CD4-positive, alpha-beta T cell treated with Interleukin-15 for 4 hours (primary cell): ENCODE measurements at places on chromosomes 7 and 10.
A peak's percentile ranks its signal among the peaks of the same experiment; 100 is the strongest.

- no peak for DNase-seq
Measured at GRCh38 chr7:171912-172515, 20.4 kb upstream of the FAM20C start.

DNA sequence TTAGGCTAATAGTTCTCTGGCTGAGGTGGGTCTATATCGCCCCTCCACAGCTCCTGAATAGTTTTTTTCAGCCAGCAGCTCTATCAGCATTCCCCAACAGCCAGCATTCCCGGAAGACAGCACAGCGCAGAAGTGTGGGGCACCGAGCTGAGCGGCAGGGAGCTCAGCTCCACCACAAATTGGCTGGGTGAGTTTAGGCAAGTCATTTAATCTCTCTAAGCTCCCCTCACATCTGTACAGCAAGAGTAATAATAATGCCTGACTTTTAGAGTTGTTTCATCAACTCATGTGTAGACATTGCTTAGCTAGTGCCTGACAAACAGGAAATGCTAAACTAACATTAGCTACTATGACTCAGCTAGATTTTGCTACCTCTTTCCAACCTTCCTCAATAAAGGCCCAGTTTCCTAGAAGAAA, 247.9 kb upstream of the PTN start:
- DNase-seq: no peak

- no peak for DNase-seq
Measured at GRCh38 chr7:47778153-47778661, 170.1 kb downstream of the PKD1L1 start.

DNA sequence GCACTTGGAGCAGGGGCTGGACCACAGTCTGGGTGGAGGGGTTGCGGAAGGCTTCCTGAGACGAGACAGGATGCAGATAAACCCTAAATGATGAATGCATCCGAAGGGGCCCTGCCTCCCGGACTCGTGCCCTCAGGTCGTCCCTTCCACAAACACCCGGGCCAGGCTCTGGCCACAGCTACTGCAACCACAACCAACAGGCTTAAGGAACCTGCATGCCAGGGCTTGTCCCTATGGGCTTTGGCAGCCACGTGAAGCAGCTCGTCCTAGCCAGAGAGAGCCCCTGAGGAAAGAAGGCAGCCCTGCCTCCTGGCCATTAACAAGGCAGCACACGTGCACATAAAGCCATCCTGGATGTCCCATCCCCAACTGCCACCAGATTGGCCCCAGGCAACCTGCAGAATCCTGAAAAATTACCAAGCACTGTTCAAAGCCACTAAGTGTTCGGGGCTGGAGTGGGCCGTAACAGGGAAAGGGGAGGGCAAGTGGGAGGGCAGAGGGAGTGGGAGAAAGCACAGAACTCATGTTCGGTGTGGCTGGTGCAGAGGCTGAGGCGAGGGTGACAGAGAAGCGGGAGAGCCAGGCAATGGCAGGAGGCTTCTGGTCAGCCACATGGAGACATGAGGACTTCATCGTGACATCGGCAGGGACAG, 62.7 kb downstream of the MAD1L1 start:
- DNase-seq: no peak

GRCh38 chr10:78437998-78438906, 404.6 kb downstream of the RPS24 start:
- DNase-seq: no peak

DNA sequence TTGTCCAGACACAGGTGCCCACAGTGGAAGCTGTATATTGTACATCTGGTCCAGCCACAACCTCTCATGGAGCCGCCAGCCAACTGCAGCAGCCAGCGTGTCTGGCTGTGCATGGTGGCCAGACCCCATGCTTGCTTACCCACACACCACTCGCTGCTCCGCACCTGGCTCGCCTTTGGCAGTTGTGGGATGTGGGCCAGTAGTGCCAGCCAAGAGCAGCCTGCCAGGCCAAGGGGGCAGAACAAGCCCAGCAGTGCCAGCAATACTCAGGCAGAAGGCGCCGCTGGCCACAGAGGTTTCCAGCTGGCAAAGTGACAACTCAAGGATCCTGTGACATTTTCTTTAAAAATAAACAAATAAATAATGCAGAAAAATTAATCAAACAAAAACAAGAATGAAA, 11.7 kb upstream of the TMEM243 start:
- DNase-seq: no peak

GRCh38 chr10:70655316-70655715, 17.0 kb upstream of the ADAMTS14 start:
- no peak for DNase-seq

DNA sequence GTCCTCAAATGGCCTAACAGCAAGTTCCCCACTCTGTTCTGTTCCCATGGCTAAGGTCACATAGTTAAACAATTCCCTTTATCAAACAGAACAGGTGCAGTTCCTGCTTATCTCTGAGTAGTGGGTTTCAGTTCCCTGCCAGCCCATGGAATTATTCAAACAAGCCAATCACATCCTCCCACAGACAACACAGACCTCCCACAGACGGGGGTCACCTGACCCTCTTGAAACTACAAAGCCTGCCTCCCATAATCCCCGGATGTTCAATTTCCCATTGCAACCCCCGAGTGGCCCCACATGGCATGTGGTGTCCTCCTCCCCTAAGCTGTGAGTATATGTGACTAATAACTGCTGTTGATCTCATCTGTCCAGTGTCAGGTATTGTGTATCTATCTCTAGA, 64.1 kb downstream of the TMEM168 start:
- no peak for DNase-seq

- DNase-seq: no peak
Measured at GRCh38 chr7:73427902-73428787, 5.4 kb upstream of the FZD9 start.

- peak; percentile 88 for DNase-seq
Measured at GRCh38 chr10:3776796-3777571, 8.0 kb downstream of the KLF6 start.

DNA sequence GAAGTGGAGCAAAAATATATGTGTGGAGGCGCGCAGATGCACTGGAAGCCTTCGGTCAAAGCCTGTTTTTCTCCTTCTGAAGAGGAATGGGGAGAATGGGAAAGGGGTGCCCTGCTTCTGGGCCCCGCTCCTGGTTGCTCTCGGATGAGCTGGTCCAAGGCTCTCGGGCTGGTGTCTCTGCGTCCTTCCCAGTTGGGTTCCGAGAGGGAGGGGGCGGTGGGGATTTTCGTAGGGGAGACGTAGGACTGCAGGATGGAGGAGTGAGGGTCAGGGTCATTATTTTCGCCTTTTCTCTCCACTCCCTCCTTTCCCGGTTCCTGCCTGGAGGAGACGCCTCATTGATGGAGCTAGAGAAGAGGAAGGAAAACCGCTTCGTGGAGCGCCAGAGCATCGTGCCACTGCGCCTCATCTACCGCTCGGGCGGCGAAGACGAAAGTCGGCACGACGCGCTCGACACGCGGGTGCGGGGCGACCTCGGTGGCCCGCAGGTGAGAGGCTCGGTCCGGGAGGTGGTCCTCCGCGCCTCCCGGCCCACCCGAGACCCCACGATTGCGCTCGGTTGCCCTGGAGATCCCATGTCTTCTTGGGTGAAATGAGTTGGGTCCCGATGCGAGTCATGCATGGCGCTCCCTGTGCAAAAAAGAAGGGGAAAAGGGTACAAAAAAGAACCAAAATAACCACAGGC, 790 bp downstream of the ADAM22 start:
- no peak for DNase-seq

DNA sequence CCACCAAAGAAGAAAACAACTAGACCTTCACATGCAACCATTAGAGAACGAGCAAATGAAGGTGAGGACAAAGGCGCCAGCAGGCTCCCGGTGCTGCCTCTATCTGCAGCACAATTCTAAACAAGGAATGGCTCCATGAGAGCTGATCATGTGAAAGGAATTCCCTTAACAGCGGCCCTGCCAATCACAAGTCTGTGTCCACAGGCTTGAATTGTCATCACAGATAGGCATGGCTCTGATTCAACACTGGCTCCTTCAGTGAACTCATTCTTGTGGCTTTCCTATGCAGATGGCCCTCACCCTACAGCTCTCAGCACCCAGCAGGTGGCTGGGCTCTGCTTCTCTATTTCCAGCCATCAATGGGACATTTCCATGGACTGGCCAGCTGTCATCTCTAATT, 36.2 kb downstream of the LAMB1 start:
- DNase-seq: no peak

- no peak for DNase-seq
Measured at GRCh38 chr10:112732277-112732921, 217.6 kb upstream of the TCF7L2 start.

- no peak for DNase-seq
Measured at GRCh38 chr7:1928645-1929348, 258.7 kb downstream of the ELFN1 start.

- DNase-seq: no peak
Measured at GRCh38 chr7:47485640-47486435, 96.1 kb downstream of the TNS3 start.

DNA sequence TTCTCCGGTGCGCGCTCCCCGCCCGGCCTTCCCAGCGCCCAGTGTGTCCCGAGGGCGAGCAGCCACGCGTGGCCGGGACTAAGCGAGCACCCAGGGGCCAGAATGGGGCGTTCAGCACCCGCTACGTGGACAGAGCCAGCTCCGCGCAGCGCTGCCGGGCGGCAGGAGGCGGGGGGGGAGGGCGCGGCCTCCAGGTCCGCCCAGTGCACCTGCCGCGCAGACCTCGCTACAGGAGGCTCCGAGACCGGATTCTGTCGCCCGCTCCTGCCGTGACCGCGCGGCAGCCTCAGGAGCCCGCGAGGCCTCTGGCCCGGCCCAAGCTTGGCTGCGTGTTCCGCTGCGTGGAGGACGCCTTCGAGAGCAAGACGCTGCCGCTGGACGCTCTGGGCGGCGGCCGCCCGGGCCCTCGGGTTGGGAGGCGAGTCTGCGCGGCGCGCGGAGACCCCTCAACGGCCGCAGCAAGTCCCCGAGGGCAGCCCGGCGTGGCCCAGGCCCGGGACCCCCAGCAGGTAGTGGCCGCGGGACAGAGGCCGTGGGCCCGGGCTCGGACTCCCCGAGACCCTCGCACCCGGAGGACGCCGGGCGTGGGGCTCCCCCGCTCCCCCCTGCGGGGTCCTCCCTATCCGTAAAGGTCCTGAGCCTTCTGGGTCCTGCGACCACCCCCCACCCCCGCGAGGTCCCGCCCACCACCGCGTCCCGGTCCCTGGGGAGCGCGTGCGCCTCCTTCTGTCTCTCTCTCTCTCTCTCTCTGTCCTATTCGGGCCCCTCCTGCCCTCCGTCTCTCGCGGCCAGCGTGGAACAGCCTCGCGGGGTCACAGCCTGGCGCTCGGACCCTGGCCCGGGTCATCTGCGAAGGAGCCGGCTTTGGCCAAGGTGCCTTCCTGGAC, 904 bp upstream of the DPYSL4 start:
- peak; percentile 28 for DNase-seq

- DNase-seq: no peak
Measured at GRCh38 chr7:99099499-99100077, 44.3 kb downstream of the SMURF1 start.

- no peak for DNase-seq
Measured at GRCh38 chr7:24913801-24914464, 66.0 kb downstream of the OSBPL3 start.

DNA sequence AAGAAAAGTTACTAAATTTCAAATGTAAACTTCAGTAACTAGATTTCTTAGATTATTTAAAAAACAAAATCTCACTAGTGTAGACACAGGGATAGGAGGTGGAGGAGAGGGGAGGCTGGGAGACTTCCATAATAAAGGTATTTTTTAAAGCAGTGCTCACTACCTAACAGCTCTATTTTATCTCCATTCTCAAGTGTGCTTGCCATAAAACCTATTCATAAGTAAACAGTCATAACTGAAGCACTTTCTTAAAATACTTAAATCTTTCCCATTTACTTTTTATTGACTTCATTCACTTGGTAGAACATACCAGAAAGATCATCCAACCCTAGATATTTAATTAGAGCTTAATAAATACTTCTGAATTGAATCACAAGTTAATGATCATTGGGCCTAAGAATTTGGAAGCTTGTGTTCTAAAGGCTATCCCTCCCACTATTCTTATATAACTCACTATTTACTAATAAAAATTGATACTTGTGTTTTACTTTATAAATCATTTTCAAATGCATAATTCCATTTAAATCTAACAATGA, 107.4 kb downstream of the SNX13 start:
- no peak for DNase-seq

GRCh38 chr10:30182191-30183054, 123.0 kb upstream of the JCAD start:
- DNase-seq: no peak

DNA sequence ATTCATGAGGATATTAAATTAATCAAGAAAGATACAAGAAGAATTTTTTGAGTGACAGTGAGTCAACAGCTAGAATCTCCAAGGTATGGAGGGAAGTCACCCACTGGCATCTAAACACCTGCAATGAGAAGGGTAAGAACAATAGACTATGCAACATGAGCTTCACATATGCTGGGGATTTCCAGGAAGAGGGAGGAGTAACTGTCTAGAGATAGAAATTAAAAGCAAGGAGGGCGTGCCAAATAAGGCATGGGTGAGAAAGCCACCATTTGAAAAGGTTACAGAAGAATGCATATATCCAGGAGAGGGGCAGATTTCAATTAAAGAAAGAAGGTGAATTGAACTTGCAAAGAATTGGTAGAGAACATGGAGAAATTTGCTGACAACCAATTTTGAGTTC, 365.7 kb downstream of the GPR37 start:
- DNase-seq: no peak

- DNase-seq: no peak
Measured at GRCh38 chr7:39539816-39540215, 26.4 kb upstream of the YAE1 start.

DNA sequence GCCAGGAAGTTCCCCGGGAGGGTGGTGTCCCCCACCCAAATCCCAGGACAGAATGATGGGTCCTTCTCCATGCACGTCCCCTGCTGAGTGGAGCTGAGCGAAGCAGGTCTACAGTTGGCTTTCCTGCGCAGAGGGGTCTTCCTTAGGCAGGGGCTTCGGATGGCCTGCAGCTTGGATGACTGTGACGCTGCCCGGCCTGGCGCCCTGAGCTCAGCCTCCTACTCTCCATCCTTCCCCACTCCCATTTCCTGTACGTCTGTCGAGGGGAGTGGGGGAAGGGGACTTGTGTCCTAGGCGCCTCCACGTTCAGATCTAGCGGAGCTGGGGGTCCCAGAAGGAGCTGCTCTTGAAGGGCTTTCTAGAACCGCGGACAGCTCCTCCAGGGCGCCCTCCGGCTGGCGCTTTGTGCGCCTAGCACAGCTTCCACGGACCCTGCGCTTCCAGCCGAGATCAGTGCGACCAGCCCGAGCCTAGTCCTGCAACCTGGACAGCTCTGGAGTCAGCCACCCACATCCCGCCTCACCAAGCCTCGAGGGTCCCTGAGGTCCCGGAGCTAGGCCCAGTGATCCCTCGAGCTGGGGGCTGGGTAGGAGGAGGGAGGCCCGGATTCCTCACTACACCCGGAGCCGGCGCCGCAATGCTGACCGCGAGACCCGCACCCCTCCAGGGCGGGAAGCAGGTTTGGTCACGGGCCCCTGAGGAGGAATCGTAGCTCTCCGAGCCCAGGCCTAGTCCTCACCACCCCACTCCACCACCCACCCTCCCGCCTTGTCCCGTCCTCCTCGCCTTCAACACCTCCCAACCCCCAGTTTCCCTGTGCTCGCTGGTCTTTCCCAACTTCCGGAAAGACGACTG, 1.9 kb downstream of the GRID1 start:
- DNase-seq: no peak

GRCh38 chr7:92092210-92092609, 42.1 kb downstream of the CYP51A1 start:
- no peak for DNase-seq
